ENCODE measurements at places on chromosomes 5 and 9.

GRCh38 chr5:151541571-151541970 is 49.6 kb downstream of the FAT2 start:
- DNase-seq: no peak

- DNase-seq: no peak
Measured at GRCh38 chr5:137273511-137273910, 225.6 kb downstream of the SPOCK1 start.

DNA sequence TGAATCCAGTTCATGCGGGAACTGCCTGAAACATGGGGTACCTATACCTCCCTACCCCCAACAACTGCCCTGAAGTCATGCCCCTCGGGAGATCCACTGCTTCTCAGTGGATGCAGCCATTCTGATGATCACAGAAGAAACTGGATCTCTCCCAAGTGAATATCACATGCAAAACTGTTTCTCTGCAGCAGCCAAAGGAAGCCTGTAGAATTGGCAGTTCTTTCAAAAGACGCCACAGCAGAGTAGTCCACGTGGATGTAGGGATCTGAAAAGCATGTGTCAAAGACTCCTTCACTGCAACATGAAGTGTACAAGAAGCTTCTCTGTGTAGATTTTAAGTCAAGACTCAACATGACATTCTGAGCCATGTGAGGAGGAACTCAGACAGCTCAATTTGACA is 286.7 kb downstream of the NR3C1 start:
- no peak for DNase-seq

GRCh38 chr9:112558476-112558875 is 71.8 kb downstream of the KIAA1958 start:
- no peak for DNase-seq

DNA sequence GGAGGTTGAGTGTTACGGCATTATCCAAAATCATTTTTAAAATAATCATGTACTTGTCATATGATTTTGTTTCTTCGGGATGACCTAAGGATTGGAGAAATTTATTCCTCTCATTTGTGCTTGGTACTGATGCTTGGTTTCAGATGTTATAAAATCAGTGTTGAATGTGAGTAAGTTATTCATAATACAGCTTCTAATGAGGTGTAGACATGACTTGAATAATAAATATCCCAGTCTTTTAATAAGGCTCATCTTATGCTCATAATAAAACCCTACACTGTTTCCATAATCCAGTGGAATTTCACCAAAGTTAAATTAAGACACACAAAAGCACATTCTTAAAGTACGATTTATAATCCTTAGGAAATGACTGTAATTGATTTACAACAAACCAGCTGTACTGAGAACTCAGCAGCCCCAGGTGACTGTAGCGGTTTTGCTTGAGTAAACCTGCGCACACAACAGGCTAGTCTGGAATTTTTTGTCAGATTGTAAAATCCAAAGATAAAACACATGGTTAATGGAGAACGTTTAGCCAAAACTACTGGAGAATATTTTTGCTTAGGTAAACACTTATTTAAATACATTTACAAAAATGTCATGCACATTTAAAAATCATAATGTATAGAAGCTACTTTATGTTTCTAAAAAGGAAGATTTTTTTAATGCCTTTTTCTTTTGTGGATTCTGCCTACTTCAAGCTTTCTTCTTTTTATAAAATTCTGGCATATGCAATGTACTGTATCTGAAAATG is 609.8 kb upstream of the GRAMD2B start:
- no peak for DNase-seq

DNA sequence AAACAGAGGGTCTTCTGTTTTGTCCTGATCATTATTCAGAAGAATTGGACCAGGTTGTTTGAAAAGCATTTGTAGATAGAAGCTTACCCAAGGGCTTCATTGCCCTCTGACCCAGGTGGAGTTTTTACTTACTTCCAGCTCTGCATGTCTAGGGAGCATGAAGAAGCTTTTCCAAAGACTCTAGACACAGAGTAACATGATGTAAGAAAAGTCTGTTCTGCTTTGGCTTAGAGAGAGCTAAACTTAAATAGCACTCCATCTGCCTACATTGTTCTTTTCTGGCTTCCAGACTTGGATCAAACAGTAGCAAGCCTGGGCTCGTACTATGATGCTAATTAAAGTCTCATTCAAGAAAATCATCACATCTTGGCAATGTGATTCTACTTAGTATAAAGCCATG is 112.1 kb downstream of the SNCAIP start:
- no peak for DNase-seq

DNA sequence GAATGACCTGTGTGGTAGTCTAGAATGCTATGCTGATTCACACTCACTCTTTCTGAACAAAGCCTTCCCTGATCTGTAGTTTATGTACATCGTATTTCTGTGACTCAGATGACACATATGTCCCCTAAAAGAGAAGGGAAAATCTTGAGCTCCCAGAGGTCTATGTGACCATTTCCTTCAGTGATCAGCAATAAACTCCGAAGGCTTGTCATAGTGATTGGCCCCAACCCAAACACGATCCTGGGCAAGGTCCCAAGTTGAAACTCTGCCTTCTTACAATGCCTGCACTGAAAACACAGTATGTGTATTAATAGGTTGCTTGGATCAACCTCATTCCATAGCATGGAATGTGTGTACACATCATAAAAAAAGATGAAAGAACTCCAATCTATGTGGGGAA is 685.8 kb downstream of the MAT2B start:
- no peak for DNase-seq

DNA sequence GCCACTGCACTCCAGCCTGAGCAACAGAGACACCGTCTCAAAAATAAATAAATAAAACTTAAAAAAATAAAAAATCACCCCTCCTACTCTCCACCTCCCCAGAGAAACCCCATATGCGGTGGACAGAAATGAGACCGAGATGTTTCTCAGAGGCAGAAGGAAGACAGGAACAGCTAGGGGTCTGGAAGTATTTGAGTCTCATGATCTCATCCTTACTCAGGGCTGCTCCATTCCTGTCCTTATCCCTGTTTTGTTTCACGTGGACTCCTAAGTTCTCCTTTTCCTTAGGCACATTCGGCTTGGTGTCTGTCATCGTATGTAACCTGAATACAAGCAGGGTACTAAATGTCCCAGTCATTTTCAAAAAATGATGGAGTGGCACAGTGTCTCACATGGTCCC is 76.1 kb downstream of the C9orf50 start:
- no peak for DNase-seq

- no peak for DNase-seq
Measured at GRCh38 chr5:2293906-2294305, 411.2 kb upstream of the IRX4 start.

GRCh38 chr5:41617843-41618515 is 107.6 kb upstream of the PLCXD3 start:
- no peak for DNase-seq

GRCh38 chr9:88748566-88749261 is 213.7 kb downstream of the NXNL2 start:
- no peak for DNase-seq

GRCh38 chr5:109170629-109171350 is 239.0 kb downstream of the PJA2 start:
- DNase-seq: no peak

GRCh38 chr5:163976696-163977095 is 471.3 kb downstream of the MAT2B start:
- DNase-seq: no peak
